Thyroid gland (tissue), 4 donors: ENCODE measurements at places on chromosomes 3 and 15.

GRCh38 chr15:75731248-75732151 lies 18.9 kb upstream of the CSPG4 start:
- DNase-seq = no peak

- DNase-seq = peak; percentile 55
Measured at GRCh38 chr15:75727851-75728715, 15.4 kb upstream of the CSPG4 start.

DNA sequence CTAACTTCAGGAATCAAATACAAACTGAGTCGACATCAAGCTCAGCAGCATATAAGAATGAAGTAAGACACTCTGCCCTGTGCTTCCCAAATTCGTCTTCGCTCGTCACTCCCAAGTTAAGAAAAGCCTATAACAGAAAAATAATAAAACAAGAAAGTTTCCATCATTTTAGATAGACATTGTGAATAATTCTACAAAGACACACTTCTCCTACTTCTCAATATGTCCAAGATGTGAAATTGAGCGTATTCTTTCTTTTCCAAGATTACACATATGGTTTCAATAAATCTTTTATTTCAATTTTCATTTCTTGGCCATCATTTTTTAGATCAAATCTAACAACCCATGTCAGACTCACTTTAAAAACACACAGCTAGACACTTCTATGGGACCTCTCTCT lies 85.1 kb downstream of the FSIP1 start:
- DNase-seq = no peak

- no peak for DNase-seq
Measured at GRCh38 chr15:94205366-94205765, 26.0 kb upstream of the MCTP2 start.

DNA sequence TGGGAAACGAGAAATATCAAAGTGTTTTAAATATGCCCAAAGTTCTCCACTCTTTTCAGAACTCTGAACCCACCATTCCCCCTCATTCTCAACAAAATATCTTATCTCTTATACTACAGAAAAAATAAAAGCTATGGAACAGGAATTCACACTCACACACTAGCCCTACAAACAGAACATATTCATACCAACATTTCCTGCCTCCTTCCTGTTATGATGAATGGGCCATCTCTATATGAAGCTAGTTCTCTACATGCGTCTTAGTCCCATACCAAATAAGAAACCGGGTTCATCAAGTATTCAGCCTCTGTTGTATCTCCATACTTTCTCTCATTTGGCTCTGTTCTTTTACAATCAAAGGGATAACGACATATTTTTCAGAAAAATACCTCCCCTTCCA lies 72.6 kb downstream of the PLSCR2 start:
- DNase-seq = no peak

DNA sequence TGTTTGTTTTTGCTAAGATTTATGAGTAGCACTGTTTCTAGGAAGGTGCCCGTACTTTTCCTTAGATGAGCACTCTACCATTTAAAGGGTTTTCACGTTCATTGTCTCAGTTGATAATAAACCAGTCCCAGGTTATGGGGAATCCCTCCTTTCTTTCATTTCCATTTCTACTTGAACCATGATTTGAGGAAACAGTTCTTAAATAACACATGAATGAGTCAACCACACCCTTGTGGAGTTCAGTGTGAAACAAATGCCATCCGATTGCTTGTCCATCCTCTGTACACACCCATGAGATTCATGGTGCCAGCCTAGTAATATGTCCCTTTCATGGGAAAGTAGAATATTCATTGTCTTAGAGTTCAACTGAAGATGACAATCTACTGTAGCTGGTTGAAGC lies 23.1 kb downstream of the CMTM8 start:
- no peak for DNase-seq

- no peak for DNase-seq
Measured at GRCh38 chr15:79129235-79129634, 38.7 kb upstream of the RASGRF1 start.

DNA sequence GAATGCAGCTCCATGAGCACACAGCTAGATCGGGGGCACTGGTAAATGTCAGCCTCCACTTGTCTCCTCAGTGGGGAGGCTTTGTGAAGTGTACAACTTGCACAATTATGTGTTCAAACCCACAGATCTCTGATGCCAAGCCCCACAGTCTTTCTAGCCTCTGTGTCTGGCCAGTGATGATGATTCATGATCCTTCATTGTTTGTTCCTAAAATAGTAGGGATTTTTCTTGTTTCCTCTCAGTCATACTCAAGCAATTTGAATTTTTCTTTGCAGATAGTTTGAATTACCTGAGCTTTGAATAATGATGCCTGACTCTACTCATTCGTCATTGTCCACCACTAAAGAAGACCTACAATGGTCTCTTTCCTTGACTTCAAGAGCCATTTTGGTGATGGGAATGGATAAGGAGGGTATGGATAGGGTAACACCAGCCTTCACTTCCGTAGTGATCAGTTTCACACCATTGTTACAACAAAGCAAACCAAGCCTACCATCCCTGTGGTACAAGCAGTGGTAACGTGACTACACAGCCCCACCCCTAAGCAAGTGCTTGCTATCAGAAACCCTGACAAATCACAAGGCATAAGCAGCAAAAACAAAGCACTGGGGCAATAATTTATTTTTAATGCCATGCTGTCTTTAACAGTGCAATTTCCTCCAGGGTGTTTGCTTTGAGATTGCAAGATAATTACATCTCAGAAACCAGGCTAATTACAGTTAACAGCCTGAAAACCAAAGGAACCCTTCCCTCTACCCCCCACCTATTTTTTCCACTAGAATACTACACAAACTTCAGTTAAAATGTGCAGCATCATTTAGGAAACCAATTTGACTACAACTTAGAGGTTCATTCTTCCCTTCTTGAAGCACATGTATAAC lies 114.1 kb upstream of the PPP2R3A start:
- no peak for DNase-seq

- DNase-seq = no peak
Measured at GRCh38 chr3:3744826-3745225, 54.4 kb upstream of the LRRN1 start.

GRCh38 chr15:40825661-40826422 lies 2.7 kb downstream of the PPP1R14D start:
- DNase-seq = peak; percentile 21

- no peak for DNase-seq
Measured at GRCh38 chr3:117473981-117474538, 764.5 kb downstream of the TUSC7 start.

DNA sequence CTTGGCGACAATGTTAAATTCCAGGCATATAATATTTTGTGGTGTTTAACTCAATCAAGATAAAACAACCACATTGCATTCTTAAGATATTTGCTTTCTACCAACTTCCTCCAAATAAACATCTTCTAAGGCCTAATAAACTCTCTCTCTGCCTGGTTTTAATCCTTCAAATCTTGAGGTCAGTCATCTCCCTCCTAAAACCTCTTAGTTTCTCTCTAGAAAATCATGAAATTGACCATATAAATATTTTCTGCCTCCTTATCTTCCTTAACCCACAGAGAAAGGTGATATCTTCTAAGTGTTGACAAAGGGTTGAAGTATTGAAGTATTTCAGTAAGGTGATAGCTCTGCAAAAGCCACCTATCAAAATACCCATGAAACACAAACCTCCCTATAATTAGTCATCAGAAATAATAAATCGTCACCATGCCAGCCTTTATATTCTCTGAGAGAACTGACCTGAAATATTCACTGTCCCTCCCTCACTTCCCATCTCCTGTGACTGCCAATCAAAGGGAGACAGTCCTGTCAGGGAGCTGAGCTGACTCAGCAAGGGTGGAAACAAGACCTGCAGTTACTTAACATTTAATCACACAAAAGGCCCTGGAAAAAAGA lies 1261.1 kb downstream of the ROBO1 start:
- no peak for DNase-seq

GRCh38 chr3:108092501-108092900 lies 1.7 kb upstream of the CD47 start:
- no peak for DNase-seq

DNA sequence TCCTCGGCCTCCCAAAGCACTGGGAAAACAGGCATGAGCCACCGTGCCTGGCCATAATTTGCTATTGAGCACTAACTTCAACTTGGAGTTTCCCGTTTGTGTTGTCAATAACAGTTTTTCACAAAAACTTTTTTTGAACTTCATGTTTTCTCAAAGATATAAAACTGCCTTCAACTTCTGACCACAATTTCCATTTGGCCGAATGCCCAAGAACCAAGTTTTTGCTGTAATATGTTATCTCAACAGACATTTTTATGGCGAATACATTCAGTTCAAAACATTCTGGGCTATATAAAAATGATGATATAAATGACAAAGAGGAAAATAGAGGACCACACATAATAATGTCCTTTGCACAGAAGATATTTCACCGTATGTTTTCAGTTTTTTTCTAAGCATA lies 56.4 kb downstream of the NEDD4 start:
- DNase-seq = no peak

DNA sequence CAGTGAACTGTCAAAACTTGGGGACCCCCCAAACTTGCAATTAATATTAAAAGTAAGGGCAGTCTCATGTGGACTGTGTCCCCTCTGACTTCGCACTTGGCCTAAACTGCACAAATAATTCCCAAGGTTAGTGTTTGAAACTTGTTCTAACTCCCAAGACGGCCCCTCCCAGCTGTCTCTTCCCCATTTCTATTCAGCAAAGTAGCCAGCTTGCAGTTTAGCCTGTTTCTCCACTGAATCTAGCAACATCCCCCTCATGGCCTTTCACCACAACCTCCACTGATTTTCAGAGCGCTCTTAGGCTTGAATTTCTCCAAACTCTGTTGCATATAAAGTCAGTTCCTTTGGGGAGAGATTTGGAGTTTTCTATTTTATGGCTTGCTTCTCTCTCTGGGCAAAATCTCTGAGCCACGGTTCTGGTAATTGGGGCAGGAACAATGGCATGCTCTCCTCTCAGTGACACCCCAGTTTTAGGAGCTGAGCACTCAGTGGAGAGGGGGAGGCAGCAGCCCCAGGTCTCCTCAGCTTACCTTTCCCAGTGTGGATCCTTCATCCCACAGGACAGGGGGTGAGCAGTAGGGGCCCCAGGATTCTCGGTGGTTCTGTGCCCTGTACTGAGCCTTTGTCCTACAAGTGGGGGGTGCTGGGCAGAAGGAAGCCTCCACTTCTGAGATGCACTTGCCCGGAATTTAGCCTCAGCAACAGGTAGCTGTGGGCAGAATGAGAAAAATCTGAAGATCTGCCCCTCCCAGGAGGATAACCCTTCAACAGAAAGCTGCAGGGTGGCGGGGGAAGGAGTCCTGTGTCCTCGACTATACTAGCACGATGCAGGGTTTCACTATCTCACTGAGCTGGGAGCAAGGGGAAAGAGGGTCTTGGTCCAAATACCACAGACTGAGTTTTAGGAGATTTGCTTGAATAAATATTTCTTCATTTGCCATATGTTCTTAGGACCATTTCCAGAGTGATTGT lies 39.3 kb upstream of the GATA2 start:
- no peak for DNase-seq

GRCh38 chr3:160376681-160377080 lies 22.3 kb downstream of the IFT80 start:
- DNase-seq = no peak

DNA sequence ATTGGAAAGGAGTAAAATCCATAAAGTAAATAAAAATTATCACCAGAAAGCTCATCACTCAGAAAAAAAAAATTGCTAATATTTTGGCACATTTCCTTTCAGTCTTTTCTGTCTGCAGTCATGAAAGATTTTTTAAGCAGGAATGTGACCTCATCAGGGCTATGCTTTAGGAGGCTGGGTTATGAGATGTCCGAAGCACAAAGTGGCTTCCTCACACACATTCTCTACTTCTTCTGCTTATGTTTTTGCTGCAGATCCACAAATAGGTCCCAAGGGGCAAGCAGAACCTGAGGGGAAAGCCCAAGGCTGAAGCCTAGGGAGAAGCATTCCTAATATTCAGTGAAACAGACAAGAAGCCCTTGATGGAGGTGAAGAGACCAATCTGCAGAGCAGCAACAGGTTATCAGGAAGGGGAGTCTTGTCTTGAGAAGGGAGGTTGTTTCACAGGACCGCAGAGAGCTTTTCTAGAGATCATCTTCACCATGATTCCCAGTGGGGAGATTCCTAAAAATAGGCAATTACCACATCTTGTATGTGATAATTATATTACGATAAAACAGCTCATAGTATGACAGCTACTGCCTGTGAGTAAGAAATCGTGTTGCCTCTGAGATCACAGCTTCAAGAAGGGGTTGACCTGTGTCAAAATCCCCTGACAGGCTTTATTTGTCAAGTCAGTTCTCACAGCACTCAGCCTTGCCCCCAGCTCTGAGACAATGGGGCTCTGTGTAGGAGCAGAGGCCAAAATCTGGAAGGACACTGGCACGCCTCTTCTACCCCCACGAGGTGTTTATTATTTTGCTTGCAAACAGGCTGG lies 60.5 kb downstream of the IGF2BP2 start:
- DNase-seq = no peak

GRCh38 chr15:40290918-40291574 lies 8.2 kb upstream of the ANKRD63 start:
- DNase-seq = peak; percentile 73

GRCh38 chr3:73073091-73073707 lies 11.7 kb downstream of the EBLN2 start:
- no peak for DNase-seq

DNA sequence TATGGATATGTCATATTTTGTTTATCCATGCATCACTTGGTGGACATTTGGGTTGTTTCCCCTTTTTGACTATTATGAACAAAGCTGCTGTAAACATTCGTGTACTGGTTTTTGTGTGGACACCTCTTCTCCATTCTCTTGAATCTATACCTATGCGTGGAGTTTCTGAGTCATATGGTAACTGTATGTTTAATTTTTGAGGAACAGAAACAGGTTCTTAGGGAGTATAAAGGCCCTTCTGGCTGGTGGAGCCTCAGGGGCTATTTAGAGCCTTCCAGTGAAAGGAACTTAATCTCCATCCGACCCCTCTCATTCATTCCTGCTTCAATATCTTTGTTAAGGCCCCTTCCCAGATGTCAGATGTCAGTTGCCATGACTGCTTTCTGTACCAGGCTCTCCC lies 14.1 kb upstream of the CTXND1 start:
- DNase-seq = no peak

DNA sequence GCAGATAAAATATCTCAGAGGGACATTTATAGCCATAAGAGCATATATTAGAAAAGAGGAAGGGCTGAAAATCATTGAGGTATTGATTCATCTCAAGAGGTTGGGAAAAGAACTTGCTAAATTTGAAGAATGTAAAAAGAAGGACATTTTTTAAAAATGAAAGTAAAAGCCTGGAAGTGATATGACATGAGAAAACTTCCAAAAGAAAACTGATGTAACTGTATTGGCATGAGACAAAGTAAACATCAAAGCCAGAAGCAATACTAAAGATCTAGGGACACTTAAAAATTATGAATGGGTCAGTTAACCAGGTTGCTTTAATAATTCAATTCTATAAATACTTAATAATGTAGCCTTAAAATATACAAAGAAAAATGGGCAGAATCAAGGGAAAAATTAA lies 31.9 kb downstream of the CEP63 start:
- no peak for DNase-seq
